ENCODE measurements at places on chromosomes 7 and 10.

- no peak for DNase-seq
Observed at GRCh38 chr7:151566897-151567320, 47.2 kb upstream of the RHEB start.

- DNase-seq, result no peak
Observed at GRCh38 chr7:35988105-35988504, 164.9 kb upstream of the EEPD1 start.

- DNase-seq, result no peak
Observed at GRCh38 chr10:44465401-44466115, 80.7 kb upstream of the CXCL12 start.

- no peak for DNase-seq
Observed at GRCh38 chr7:127417346-127417745, 24.8 kb upstream of the ZNF800 start.

- no peak for DNase-seq
Observed at GRCh38 chr7:124059375-124059774, 26.5 kb upstream of the TMEM229A start.

DNA sequence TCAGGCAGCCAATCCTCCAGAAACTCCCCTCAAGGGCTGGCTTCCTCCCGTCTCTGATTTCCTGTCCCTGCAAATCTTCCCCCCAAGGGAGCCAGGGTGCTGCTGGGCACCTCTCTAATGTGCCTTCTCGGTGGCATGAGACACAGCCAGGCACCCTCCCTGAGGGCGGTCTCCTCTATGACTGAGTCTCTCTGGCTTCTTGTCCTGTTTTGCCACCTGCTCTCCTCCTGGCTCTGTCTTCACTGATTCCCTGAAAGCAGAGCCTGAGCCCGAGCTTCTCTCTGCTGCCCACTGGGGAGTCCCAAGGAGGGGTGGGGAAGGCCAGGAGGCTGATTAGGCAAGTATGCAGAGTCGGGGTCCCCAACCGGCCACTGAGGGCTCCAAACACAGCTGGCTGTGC is 60.4 kb upstream of the INSIG1 start:
- DNase-seq, result no peak
